Activated naive CD4-positive, alpha-beta T cell treated with Interleukin-2 at 50 U/mL for 16 hours (primary cell): ENCODE measurements at places on chromosomes 16 and 17.

DNA sequence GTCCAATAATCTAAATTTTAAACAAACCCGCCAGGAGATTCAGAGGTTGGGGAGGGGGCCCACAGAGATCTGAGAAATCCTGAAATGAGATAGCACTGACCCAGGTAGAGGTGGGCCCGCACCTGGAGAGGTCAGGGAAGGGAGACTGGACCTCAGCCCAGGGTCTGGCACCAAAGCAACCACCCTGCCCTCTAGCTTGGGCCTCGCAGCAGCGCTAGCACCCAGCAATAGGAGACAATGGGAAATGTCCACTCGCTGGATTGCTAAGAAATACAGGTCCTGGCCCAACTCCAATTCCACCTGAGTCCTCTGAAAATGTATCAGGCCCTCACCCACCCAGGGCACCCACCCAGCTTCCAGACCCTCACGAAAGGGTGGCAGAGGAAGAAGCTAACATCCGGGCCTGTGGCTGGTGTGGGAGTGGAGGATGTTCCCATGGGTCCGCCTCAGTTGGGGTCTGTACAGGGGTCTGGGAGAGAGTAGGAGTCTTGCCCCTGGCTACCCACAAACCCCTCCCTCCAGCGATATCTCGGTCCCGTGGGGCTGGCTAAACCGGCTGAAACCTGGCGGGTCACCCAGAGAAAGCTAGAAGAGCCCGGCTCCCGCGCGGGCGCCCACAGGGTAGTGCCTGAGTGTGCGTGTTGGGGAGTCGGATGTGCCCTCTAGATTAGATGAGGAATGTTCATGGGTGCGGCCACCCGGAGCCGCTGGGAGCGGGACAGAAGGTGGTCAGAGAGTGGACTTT, 1.1 kb downstream of the PLLP start:
- DNase-seq = no peak

DNA sequence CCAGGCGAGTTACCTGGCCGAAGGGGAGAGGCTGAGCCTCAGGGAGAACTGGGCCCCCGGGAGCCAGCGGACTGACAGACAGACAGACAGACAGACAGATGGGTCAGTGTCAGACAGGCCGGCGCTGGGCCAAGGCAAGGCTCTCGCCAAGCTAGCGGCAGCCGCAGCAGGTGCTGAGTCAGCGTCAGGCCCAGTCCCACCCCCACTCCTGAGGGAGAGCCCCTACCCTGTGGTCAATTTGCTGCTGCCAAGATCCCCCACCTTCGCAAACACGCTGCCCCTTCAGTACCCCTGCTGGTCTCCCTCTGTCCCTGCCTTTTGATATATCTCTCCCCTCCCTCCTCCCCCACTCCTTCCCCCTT, 1.5 kb downstream of the FGF11 start:
- peak; percentile 23 for DNase-seq

GRCh38 chr16:48597563-48598387, 12.2 kb downstream of the N4BP1 start:
- no peak for DNase-seq

- DNase-seq = peak; percentile 89
Observed at GRCh38 chr17:29617481-29618271, 5.0 kb downstream of the CORO6 start.

- no peak for DNase-seq
Observed at GRCh38 chr16:89112377-89113151, 18.9 kb downstream of the ACSF3 start.

DNA sequence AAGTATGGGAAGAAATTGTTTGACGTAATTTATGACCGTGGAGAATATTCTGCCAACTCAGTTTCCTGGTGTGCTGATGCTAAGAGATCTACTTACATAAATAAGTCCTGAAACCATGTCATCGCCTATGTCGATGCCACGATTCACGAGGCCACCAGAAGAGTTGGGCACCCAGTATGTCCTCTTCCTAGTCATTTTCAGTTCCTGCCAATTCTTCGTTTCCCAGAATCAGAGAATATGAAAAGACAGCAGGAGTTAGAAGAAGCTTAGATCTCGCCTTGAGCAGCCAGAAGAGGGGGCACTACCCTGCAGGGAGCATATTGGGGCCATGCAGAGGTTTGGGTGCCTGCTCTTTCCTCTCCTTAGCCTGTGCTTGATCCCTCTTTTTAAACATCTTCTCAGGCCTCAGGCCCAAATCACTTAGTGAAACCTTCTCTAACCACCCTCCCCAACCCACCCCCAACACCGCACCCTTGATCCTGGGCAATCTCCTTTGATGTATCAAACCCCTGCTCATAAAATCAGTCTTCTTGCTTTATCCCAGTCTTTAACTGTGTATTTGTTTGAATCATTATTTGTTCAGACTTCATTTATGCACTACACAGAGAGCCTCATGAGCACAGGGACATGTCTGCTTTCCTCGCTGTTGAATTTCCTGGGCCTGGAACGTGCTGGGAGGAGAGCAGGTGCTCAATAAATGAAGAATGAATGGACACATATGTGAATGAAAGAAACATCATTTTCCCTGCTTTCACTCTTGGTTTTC, 12.2 kb upstream of the LONP2 start:
- peak; percentile 5 for DNase-seq

- DNase-seq = no peak
Observed at GRCh38 chr17:56756536-56756935, 77.2 kb downstream of the C17orf67 start.
